Activated naive CD4-positive, alpha-beta T cell treated with anti-CD3 and anti-CD28 coated beads, Interleukin-2, amount 50 U/mL, for 72 hours (primary cell): ENCODE measurements at places on chromosomes 7 and 10.

DNA sequence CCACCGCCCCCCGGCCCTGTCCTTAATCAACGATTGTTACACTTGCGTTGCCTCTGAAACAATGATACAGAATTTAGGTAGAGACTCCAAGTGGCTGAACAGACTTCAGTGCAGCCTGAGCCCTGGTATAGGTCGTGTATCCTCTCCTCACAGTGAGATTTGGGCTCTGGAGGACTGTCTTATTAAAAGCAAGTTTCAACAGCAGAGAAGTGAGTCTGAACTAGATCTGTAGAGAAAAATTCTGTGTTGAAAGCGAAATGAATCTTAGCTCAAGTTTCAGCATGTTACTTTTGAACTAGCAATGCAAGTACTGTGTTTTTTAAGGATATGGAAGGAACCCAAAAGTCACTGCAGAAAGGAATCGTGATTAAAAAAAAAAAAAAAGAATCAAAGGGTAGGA is 103.1 kb downstream of the HOXA1 start:
- DNase-seq, result no peak

- no peak for DNase-seq
These were observed 89.4 kb downstream of the LRRTM3 start for GRCh38 chr10:67015225-67015624.

DNA sequence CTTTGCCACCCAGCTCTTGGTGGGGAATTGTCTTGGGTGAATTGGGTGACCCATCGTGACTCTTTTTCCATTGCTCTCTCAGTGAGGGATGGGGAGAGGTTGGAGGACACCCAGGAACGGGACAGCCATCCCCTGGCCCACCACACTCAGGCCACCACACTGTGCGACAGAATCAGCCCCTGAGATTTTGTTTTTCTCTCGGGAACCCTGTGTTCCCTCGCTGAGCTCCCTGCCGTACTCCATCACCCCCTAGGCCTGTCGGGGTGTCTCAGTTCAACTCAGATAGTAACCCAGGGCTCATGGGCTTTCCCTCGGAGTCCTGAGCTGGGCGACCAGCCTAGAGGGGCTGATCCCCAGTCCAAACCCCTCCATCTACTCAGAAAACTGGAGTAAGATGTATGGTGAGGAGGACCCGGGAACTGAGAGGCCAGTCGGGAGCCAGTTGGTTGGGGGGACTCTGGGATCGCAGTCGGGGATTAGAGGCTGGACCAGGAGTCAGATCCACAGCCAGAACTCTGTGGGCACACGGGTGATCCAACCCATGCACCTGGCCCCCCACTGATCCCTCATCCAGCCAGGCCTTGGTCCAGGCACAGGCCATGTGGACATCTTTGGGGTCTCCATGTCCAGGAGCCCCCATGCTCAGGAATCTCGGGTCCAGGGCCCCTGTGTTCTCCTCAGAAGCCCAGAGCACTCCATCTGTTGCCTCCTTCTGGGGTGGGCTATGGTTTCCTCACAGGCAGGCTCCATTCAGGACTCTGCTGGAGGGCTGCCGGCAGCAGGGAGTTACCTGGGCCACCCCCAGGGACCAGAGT is 9.3 kb downstream of the CRYGN start:
- no peak for DNase-seq

- no peak for DNase-seq
These were observed 40.0 kb upstream of the AGBL3 start for GRCh38 chr7:134946260-134946659.

DNA sequence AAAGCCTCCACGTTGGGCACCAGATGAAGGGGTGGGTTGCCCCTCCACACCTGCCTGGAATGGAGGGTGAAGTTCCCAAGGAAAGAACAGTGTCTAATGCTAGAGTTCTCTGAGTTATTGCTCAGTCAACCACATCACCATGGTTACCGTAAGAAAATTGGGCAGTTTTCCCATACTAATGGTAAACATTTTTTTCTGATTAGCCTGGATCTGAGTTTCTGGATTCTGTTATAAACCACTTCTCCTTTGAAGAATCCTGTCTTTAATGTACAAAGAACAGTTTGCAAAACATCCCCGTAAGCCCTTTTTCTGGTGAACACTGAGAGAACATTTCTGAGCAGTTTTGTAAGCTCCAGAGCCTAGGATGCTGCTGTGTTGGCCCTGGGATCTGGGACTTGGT is 45.5 kb downstream of the ABCC2 start:
- no peak for DNase-seq

- no peak for DNase-seq
These were observed 39.5 kb upstream of the PRKG1 start for GRCh38 chr10:51034769-51035168.

- DNase-seq, result peak; percentile 86
These were observed 52.3 kb upstream of the DGKI start for GRCh38 chr7:137898839-137899721.

- no peak for DNase-seq
These were observed 1226.7 kb upstream of the LRRN3 start for GRCh38 chr7:109864230-109864629.

GRCh38 chr7:96989241-96989858 is 16.0 kb upstream of the DLX6 start:
- no peak for DNase-seq

DNA sequence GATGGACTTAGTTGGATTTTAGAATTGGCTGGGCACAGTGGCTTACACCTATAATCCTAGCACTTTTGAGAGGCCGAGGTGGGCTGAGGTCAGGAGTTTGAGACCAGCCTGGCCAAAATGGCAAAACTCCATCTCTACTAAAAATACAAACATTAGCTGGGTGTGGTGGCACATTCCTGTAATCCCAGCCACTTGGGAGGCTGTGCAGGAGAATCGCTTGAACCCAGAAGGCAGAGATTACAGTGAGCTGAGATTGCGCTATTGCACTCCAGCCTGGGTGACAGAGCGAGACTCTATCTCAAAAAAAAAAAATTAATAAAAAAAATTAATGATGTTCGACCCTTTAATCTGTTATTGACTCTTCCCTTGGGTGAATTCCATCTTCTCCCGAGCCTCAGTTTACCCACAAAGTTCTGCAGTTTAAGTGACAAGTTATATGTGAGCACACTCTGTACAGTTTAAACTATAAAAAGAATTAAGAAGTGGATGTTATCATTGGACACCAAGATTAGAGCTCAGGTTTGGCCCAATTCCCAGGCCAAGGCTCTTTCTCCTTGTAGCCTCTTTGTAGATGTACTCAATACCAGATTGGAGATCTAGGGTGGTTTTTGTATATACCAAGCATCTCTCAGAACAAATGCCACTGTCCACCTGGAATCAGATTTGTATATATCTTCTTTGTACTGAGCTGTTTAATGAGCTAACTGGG is 15.0 kb downstream of the KAT6B start:
- DNase-seq, result no peak

- DNase-seq, result no peak
These were observed 344.0 kb downstream of the REEP3 start for GRCh38 chr10:63865210-63865609.

DNA sequence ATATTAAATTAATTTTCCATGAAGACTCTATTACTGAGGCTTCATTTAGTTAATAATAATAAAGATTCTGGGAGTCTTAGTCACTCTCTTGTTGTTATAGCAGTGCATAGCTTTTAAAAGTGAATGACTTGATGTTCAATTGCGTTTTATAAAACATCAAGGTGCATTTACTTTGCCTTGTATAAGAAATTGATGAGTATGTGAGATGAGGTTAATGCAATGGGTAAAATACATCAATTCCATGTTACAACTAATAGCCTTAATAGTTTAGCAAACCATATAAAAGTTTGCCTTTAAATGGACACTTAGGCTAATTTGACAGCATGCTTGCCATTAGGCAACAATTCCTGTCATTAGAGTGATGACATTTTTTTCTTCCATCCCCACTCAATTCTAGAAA is 173.6 kb upstream of the TEX47 start:
- DNase-seq, result no peak

DNA sequence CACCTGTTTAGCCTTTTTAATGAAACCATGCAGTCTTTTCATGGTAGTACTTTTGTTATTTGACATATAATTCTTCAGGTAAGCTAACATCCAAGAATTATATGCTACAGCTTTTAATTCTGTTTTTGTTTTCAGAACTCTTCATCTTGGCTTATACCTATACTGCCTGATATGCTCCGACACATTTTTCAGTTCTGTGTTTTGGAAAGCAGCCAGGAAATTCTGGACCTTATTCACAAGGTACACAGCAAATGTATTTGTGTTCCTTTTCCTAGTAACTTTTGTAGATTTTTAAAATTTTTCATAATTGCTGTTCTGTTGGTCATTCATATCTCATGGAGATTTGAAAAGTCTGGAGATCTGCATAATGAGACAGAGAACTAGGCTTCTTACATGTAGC is 56.7 kb downstream of the BTAF1 start:
- DNase-seq, result no peak

GRCh38 chr7:76108540-76109233 is 60.8 kb downstream of the MDH2 start:
- no peak for DNase-seq

DNA sequence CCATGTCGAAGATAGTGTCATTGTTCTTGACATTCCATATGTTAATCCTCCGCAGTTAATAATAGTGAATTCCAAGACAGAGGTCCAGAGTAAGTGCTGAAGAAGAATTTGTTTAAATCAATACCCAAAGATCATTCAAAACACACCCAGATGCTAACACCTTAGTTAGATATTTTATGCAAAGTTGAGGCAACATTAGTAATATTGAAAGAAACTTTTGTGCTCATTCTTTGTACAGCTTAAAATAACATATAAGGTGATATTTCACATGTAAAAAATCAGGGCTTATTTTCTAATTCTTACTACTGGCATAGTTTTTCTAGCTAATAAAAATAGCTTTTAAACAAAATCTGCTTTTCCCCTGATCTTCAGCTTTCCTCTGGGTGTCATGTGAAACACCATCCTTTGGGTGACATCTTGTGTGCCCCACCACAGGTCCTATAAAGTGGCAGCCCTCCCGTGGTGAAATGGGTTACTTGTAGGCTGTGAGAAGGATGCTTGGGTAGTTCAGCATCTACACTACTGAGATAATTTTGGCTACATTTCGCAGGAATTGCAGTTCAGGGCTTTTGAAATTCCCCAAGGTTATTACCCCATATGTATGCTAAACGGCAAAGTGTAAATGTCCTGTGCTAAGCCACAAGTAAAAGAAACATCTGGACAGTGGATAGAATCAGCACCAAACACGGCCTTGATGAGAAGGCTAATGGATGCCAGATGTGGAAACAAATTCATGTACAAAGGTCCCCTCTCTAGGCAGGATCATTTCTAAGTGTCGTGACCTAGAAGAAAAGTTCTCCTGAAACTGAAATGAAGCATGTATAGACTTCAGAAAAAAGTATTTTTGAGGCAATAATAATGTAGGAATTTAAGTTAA is 105.4 kb downstream of the GRM3 start:
- DNase-seq, result no peak

DNA sequence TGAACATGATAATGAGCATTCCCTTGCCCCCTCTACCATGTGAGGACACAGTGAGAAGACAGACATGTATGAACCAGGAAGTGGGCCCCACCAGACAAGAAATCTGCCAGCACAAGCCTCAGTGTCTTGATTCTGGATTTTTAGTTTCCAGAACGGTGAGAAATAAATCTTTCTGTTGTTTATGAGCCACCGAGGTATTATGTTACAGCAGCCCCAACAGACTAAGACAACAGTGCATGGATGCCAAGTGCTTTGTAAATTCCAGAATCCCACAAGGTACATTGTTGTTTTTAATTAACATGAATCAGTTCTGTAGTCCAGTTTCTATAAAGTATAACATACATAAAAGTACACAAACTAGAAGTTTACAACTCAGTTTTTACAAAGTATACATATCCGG is 162.2 kb downstream of the ARHGAP21 start:
- no peak for DNase-seq

- no peak for DNase-seq
These were observed 1106.8 kb upstream of the LRRTM3 start for GRCh38 chr10:65818990-65819389.

GRCh38 chr10:76937181-76937600 is 700.4 kb downstream of the KCNMA1 start:
- DNase-seq, result no peak

DNA sequence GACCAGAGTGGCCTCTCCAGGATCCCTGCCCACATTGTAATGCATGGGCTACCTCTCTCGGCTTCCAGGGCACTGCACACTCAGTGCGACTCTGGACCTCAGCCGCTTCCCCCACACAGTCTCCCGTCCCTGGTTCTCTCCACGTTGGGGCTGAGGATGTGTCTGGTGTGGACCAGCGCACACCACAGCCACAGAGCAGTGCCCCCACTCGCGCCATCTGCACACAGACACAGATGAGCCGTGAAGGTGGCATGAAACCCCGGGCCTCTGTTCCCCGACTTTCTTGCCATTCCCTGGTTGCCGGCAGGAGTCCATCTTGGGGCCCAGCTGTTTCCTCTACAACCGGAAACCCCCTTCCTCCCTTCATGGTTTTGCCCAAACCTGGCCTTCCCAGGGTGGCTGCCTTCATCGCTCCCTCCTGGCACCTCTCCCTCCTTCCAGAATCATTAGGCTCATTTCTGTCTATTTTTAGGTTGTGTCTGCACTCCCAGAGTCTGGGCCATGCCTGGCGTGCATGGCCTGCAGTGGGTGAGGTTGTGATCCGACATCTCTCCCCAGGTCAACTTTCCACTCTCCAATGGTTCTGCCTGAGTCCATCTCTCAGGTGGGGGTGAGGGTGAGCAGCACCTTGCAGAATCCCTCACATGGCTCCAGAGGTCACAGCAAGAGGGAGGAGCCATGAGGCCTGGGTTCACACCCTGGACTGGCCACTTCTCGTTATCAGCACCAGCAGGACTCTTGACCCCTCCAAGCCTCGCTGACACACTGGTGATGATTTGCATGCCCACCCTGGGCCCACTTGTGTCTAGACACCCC is 10.1 kb downstream of the RASGEF1A start:
- DNase-seq, result no peak

DNA sequence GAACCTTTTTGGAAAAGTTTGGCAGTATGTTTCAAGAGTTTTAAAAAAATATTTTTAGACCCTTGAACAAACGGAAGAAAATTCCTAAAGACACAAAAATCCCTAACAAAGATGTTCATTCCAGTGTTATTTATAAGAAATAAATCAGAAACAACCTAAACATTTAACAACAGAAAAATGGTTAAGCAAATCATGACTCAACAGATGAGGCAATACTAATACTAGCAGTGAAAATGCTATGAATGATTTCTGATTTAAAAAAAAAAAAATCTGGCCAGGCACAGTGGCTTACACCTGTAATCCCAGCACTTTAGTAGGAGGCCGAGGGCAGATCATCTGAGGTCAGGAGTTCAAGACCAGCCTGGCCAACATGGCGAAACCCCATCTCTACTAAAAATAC is 61.0 kb downstream of the ARHGAP12 start:
- DNase-seq, result no peak

- peak; percentile 37 for DNase-seq
These were observed 5.1 kb downstream of the RASGEF1A start for GRCh38 chr10:43261578-43262396.

GRCh38 chr7:106927536-106927935 is 62.5 kb downstream of the PIK3CG start:
- no peak for DNase-seq

- no peak for DNase-seq
These were observed 142.6 kb downstream of the CREB5 start for GRCh38 chr7:28554802-28555471.
